Fibroblast of skin of back (primary cell): ENCODE measurements at places on chromosomes 6 and 20.

DNA sequence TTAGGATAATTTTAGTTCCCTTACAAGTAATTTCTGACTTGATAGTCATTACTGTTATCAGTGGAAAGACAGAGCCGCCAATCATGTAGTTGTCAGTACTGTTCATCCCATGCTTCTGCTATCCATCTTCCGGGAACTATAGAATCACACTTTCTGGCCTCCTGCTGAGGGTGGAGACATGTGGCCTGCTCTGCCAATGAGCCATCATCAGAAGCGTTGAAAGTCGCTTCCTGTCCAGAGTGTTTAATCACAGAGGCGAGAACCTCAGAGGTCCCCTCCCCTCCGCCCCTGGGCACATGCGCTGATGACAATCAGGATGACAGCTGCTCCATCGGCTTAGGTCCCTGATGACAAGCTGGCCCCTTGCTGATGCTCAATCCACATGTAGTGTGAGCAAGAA is 3.0 kb downstream of the DDO start:
- peak; percentile 45 for DNase-seq

- DNase-seq: peak; percentile 78
Observed at GRCh38 chr6:30787954-30788353, 43.6 kb upstream of the IER3 start.

- no peak for DNase-seq
Observed at GRCh38 chr6:44289726-44290260, 19.5 kb downstream of the TMEM151B start.

- no peak for DNase-seq
Observed at GRCh38 chr20:59406446-59406845, 106.0 kb downstream of the EDN3 start.

GRCh38 chr20:24605937-24606455 is 136.6 kb downstream of the SYNDIG1 start:
- DNase-seq: no peak

- DNase-seq: peak; percentile 73
Observed at GRCh38 chr6:156963712-156964700, 186.8 kb downstream of the ARID1B start.

- no peak for DNase-seq
Observed at GRCh38 chr6:158795516-158795915, 23.7 kb downstream of the EZR start.

DNA sequence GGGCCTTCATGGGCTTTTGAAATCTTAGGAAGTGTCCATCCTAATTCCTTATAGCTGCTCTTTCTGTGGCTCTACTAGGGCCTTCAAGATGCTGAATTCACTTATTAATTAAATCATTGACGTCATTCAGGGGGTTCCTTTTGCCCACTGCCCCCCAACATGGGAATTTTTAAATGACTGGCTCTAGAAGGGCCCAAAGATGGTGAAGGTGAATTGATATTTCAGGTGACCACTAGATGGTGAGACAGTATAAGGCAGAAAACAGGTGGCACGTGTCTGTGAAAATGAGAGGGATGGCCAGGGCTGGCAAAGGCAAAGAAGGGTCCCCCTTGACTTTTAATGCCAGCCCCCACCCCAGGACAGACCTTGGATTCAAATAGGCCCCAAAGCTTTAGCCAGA is 11.8 kb downstream of the GNAS start:
- DNase-seq: no peak

- no peak for DNase-seq
Observed at GRCh38 chr20:17659801-17660200, 22.2 kb downstream of the RRBP1 start.

DNA sequence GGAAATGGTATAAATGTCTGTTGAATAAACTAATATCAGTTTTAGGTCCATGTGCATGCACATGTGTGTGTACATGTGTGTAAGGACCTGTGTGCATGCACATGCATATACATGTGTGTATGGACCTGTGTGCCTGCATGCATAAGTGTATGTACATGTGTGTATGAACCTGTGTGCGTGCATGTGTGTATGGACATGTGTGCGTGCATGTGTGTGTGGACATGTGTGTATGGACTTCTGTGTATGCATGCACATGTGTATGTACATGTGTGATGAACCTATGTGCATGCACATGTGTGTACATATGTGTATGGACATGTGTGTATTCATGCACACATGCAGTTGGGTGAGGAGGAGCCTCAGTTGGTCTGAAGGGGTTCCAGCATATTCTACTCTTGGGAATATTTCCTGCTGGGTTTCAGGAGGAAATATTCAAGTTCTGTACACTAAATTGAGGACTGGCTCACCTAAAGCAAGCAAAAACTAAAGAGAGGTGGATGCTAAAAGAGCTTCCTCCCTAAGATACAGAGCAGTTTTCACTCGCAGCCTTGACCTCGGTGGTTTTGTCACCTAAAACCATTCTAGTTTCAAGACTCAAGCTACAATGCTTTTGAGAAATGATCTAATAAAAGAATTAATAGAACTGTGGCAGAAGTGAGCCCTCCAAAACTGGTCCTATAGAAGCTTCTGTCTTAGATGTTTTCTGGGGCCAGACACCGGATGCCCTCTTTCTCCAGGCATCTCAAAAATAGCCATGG is 742.8 kb downstream of the MAFB start:
- peak; percentile 61 for DNase-seq

GRCh38 chr6:158816803-158817727 is 2.1 kb downstream of the EZR start:
- no peak for DNase-seq
